ENCODE measurements at places on chromosomes 12 and 14.

DNA sequence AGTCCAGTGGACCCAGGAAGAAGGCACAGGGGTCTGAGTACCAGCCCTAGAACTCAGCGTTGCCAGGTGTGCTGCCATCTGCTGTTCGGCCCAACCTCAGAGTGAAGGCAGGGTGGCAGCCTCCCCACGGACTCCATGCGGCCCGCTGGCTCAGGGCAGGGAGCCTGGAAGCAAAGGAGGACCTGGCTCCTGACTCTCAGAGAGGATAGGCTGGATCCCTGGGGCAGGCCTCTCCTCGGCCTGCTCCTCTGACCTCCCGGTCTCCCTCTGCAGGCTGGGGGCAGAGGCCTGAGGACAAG, 10.1 kb downstream of the MCRS1 start:
- DNase-seq = no peak

DNA sequence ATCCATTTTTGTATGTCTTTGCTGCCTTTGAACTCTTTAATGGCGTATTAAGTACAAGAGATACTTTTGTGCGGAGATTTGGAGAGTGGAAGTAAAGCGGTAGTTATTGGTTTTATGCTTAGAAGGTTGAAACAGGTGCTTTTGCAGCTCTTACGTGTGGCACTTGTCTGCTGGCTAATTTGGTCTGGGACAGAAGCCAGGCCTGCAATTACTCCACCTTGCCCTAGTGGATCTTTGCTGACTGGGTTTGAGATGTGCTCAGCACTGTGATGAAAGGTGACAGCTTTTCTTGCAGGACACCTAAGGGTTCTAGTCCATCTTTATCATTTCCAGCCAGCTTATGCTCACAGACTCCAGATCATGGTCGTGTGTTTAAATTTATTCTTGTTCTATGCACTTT, 252.5 kb downstream of the RPL10L start:
- no peak for DNase-seq

DNA sequence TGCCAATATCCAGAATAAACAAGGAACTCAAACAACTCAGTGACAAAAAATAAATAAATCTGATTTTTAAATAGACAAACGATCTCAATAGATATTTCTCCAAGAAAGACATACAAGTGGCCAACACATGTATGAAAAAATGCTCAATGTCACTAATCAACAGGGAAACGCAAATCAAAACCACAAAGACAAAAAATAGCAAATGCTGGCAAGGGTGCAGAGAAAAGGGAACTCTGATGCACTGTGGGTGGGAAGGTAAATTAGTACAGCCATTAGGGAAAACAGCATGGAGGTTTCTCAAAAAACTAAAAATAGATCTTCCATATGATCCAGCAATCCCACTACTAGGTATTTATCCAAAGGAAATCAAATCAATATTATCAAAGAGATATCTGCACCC, 3.5 kb upstream of the EIF5 start:
- no peak for DNase-seq

GRCh38 chr14:68606176-68606575, 186.7 kb downstream of the ZFP36L1 start:
- DNase-seq = no peak

DNA sequence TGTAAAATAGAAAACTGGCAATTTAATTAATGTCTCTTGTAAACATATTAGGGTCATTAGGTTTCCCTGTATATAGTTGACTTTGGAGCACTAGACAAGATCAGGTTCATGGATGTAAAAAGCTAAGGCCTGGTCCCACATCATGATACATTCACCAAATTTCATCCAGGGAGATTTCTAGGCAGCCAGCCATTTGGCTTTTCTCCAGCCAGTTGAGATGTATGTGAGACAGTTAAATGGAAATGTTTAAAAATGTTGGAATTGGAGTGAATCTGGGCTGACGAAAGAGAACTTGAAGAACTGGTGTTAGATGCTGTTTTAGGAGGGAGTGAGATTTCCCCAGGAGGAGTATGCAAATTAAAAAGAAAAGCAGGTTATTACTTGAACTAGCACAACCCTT, 41.8 kb upstream of the CLEC14A start:
- no peak for DNase-seq

- DNase-seq = no peak
Measured at GRCh38 chr12:109753054-109753401, 39.4 kb downstream of the FAM222A start.

- peak; percentile 37 for DNase-seq
Measured at GRCh38 chr12:26130728-26131127, 5.9 kb upstream of the BHLHE41 start.

GRCh38 chr14:68315081-68315480, 477.8 kb downstream of the ZFP36L1 start:
- DNase-seq = no peak

- DNase-seq = no peak
Measured at GRCh38 chr12:124168016-124168786, 126.7 kb upstream of the RFLNA start.

- no peak for DNase-seq
Measured at GRCh38 chr12:8676651-8677050, 14.0 kb upstream of the MFAP5 start.

- DNase-seq = no peak
Measured at GRCh38 chr12:116306968-116307367, 29.5 kb upstream of the MED13L start.

DNA sequence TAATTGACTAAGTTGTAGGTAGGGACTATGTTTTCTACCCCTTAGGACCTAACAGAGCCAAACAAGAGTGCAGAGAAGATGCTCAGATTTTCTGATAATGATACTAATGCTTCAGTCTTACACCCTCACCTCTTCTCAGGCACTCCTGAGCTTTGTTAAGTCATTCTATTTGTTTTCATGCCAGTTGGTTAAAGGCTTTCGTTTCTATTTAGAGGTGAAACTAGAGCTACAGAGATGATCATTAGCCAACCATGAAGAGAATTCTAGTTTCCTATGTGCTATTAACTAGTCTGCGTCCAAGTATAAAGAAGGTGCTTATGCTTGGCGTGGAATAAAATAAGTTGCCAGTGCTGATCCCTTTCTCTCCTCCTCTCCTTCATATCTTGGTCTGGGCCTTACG, 34.6 kb upstream of the PYGL start:
- DNase-seq = no peak

DNA sequence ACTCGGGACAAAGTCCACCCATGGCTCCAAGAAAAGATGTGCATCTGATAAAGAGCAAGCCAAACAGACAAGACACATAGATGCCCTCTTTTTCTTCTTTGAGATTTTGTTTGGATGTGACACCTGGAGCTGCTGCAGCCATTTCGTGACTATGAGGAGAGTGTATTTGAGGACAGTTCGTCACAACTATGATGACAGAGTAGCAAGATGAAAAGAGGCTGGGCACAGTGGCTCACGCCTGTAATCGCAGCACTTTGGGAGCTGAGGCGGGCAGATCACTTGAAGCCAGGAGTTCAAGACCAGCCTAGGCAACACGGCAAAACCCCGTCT, 21.5 kb downstream of the LGMN start:
- DNase-seq = no peak

DNA sequence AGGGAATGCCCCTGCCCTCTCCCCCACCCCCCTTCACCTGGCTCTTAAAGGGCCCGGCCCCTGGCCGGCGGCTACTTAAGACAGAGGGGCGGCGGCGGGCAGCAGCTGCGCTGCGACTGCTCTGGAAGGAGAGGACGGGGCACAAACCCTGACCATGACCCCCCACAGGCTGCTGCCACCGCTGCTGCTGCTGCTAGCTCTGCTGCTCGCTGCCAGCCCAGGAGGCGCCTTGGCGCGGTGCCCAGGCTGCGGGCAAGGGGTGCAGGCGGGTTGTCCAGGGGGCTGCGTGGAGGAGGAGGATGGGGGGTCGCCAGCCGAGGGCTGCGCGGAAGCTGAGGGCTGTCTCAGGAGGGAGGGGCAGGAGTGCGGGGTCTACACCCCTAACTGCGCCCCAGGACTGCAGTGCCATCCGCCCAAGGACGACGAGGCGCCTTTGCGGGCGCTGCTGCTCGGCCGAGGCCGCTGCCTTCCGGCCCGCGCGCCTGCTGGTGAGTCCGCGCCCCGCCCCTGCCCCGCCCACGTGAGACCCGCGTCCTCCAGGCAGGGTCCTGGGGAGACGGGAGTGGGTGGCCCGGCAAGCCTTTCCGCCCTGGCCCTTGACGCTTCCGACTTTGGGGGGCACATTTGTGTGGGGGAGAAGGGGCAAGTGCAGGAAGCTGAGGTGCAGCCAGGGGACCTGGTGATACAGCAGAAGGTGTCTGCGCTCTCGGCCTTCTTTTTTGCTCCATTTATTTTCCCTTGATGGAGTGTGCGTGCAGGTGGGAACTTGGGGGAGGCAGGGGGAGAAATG, at the start of gene IGFBP6:
TSS of gene IGFBP6 (plus strand) at position 104 of the 790 bp plus-strand sequence. CDS start at position 155, 51 bp downstream.
- DNase-seq = peak; percentile 40

DNA sequence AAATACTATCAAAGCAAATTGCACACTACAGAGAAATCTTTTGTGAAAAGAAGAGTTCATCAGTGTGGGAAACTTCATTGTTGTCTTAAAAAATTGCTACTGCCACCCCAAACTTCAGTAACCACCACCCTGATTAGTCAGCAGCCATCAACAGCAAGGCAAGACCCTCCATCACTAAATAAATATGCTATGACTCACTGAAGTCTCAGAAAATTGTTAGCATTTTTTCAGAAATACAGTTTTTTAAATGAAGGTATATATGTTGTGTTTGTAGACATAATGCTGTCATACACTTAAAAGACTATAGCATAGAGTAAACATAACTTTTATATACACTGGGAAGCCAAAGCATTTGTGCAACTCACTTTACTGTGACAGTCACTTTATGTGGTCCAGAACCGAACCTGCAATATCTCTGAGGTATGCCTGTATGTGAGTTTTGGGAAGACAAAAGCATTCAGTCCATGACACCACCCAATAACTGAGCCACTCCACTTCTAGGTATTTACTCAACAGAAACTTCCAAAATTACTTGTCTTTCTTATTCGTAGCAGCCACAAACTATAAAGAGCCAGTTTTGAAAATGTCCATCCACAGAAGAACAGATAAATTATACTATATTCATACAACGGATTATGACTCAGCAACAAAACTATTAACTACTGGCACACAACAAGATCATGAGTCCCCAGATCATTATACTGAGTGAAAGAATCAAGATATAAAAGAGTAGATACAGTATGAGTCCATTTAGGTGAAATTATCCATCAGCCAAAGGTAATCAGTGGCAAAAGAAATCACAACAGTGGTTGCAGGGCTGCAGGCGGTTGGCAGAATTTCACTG, 649.6 kb downstream of the BCL11B start:
- DNase-seq = no peak

- no peak for DNase-seq
Measured at GRCh38 chr14:51715250-51715649, 63.5 kb downstream of the FRMD6 start.

DNA sequence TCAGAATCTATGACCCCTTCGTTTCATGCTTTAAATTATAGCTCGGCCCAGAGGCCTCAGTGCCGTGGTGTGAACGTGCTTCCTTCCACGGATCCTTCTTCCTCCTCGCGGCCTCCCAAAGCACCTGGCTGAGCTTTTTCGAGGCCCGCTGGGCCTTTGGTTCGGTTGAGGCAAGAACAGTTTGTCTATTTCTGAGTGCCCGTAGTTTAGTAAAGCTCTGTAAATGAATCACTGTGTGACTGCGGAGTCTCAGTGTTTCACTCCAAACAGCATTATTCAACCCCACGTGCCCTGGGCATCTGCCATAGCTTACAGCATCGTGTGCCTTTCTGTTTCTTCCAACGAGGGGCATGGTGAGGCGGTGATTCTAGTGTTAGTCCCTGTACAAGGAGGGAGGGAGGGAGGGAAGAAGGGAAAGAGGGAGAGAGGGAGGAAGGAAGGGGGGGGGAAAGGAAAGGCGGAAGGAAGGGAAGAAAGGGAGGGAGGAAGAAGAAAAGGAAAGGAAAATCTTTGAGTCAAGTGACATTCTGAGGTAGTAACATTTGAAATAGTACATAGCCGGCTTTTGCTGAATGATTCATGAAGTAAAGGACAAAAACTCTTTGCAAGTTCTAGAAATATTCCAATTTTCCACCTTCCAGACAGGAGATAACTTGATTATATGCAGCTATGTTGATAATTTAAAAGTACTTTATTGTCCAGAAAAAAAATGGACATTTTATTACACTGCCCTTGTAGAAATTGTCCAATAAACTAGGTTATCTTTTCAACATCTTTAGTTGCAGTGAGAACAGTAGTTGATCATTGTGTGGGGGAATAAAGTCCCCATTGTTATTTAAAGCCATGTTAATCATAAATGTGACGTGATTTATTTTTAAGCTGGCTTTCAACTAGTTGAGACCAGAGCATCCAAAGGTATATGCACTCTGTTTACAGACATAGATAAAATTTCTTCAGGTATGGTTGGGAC, 1.2 kb upstream of the TRIM9 start:
- peak; percentile 72 for DNase-seq

- no peak for DNase-seq
Measured at GRCh38 chr12:47296828-47297227, 217.1 kb upstream of the AMIGO2 start.

DNA sequence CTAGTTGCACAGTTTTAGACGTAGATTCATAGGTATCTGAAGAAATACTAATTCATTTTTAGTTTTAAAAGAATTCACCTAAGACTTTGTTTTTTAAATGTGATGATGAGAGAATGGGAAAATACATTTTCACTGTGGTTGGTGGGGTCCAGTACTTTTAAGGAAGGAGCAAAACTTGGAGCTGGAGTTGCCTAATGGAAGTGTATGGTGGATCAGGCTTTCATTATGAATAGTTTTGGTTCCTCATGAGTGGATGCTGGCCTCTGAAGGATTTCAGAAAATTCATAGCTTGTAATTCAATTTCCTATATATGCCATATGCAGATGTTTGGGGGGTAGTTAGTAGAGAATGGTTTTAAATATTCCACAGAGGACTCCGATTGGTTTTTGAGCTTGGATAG, 27.1 kb downstream of the STK38L start:
- DNase-seq = peak; percentile 53

DNA sequence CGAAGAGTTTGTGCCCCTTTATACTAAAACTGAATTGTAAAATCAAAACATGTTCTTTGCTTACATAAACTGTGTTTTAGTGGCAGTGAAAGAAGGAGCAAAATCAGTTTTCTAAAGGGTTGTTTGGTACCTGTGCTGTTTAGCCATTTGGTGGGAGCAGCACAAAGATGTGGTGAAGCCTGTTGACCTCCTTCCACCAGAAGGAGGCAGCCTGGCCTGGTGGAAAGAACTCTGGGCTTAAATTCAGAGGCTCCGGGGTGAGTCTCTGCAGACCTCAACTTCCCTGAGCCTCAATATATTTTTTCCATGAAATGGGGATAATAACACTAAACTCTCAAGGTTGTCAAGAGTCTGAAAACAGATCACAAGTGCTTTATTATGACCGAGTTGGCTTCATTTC, 502.5 kb downstream of the VRK1 start:
- no peak for DNase-seq

- no peak for DNase-seq
Measured at GRCh38 chr14:102750376-102750775, 26.9 kb upstream of the TRAF3 start.

GRCh38 chr12:114926341-114926740, 242.4 kb upstream of the TBX3 start:
- no peak for DNase-seq

- DNase-seq = no peak
Measured at GRCh38 chr12:124002021-124002644, 29.1 kb downstream of the ZNF664 start.
